Iris pigment epithelial cell (primary cell): ENCODE measurements at places on chromosomes 7 and 10.

- DNase-seq, result peak; percentile 68
Measured at GRCh38 chr7:133936074-133936473, 191.1 kb upstream of the LRGUK start.

DNA sequence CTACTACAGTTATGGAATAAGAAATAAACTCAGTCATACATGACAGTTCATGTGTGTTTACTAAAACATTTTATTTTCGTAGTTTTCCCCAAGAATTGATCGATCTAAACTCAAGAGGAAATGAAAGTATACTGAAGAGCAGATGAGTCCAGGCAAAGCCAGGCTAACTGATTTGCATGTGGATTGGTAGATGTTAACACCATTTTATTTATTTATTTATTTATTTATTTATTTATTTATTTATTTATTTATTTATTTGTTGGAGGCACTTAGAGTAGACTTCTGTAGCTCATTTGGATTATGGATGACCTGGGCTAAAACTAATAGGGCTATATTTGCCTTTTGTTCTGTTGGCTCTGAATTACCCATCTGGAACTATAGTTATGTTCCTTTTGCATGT is 68.5 kb upstream of the DKK1 start:
- DNase-seq, result no peak

GRCh38 chr7:21064698-21065648 is 278.3 kb upstream of the SP8 start:
- no peak for DNase-seq

GRCh38 chr10:98013122-98013521 is 17.3 kb downstream of the CRTAC1 start:
- no peak for DNase-seq
